ENCODE measurements at places on chromosomes 2 and 18.

DNA sequence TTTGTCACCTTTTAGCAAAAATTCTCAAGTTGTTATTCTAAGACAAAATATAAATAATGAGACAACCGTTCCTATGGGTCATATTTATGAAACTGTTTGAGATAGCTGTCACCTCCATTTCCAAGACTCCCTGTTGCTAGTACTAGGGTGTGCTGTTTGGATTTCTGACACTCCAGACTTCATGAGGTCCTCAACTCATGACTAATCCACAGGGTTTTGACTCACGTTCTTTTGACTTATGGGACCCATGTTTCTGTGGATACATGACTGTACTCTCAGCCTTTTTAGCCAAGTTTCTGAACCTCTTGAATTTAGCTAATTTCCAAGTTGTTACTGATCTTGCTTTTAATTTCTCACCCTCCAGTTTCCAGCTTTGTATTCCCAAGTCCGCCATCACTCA, 178.7 kb upstream of the FAM98A start:
- DNase-seq: no peak

DNA sequence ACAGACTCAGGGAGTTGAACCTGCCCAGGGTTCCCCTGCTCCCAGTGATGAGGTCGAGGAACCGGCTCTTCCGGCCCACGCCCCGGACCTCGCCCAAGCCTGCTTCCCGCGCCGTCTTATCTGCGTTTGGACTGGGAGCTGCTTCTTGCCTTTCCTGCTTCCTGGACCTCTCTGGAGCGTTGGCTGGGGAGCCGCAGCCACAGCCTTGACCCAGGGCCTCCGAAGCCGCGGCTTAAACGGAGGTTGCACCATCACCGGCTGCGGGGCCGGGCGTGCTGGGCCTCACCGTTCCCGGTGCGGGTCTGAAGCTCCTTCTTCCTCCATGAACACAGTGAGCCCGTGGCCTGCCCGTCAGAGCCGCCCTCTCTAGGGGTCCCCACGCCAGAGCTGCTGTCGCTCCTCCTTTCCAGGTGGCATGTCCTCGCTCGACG, 13.3 kb downstream of the NTSR2 start:
- DNase-seq: no peak

DNA sequence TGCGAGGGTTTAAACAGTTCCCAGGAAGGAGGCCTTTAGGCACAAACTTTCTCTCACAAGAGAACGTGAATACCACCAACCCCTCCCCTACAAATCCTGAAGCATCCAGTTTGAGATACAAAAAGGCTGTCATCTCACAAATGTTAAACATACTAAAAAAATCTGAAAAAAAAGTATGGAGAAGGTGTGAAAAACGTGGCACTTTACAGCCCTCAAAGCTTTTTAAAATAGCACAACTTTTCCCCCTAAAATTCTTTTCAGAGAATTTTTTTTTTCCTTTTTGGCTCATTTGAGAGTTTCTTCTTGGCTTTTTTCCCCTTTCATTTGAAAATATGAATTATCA, 10.1 kb downstream of the ZEB2 start:
- no peak for DNase-seq

- DNase-seq: no peak
These were observed 14.8 kb downstream of the COL5A2 start for GRCh38 chr2:189164746-189165145.

DNA sequence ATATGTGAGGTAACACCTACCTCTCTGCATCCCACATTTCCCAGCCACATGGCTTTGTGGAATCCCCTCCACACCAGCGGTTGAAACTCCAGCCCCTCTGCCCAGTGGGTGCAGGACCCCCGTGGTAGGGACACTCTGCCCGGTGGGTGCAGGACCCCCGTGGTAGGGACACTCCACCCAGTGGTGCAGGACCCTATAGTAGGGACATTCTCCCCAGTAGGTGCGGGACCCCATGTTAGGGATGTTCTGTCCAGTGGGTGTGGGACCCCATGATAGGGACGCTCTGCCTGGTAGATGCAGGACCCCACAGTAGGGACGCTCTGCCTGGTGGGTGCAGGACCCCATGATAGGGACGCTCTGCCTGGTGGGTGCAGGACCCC, 11.5 kb downstream of the COPS9 start:
- no peak for DNase-seq

GRCh38 chr2:2101924-2102323, 229.2 kb downstream of the MYT1L start:
- no peak for DNase-seq

GRCh38 chr18:28504066-28504465, 327.1 kb upstream of the CDH2 start:
- no peak for DNase-seq

DNA sequence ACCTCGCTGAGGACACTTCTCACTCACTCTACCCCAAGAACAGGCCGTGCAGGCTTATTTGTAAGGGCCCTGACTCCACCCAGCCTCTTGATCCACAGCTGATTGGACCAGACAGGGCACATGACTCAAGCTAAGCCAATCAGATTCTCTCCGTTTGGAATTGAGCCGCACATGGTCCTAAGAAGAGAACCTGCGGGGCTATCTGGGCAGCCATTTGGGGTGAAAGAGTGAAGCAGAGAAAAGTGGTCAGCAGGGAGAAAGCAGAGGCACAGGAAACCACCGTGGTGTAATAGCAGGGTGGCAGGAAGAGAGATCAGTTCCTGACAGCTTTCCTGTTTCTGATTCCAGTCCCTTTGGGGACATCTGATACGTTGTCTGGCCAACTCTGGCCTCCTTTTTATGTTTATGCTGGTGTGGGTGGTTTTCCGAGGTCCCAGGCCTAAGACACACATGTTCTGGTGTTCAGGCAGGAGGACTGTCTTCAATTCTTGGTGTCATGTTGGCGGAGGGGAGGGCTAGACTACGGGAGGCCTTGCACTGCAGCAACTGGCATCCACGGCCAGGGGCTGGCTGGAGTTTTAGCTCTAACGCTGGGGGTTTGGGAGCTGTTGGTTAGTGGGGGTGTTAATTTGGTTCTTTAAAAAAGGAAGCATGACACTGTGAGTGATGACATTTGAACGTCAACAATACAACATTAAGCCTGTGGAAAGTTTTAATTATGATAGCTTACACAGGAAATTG, 26.1 kb upstream of the SPTBN1 start:
- DNase-seq: no peak

DNA sequence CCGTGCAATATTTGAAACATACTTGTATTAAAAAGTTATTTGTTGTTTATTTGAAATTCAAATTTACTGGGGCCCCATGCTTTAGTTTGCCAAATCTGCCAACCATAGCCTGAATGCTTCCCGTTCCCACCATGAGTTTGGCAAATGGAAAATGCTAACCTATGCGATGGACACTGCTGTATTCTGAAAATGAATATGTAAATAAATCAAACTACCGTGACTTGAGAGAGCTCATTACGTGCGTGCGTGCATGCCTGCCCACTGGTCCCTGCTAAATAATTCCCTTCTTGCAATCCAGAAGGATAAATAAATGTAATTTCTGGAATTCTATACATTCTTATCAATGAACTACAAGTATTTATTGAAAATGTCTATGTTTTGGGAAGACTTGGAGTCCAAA, 3.2 kb downstream of the BOD1L2 start:
- DNase-seq: no peak

Data from DMS 273 treated with DMSO at 0.1 percent for 48 hours (cell line).